ENCODE measurements at places on chromosomes 16 and 17. TPM values are rescaled to one million over a fixed set of nuclear protein-coding genes. Genes with fewer than 3 reads are reported as not detected.

Gene CYB5B
- 77.8 TPM for total RNA-seq

Gene SULT1A1
- total RNA-seq, result 3.6 TPM

Gene CLDN9
- 0.39 TPM for total RNA-seq

Gene RAB11FIP4
- 0.52 TPM for total RNA-seq

Gene C16orf89
- 0.80 TPM for total RNA-seq
